ENCODE measurements at places on chromosomes 7 and 10.

DNA sequence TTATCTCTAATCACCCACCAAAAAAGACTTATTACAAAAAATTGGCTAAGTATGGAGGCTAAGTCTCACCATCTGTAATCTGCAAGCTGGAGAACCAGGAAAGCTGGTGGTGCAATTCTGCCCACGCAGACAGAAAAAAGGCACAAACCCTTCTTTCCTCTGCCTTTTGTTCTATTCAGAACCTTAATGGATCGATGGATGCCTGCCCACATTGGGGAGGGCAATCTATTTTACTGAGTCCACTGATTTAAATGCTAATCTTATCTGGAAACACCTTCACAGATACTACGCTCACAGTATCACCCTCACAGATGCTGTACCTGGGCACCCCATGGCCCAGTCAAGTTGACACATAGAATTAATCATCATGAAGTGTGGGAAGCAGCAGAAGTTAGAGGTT, 10.2 kb downstream of the IGFBP3 start:
- DNase-seq, result no peak

- no peak for DNase-seq
These were observed 23.1 kb upstream of the ITGA8 start for GRCh38 chr10:15742836-15743235.

- DNase-seq, result no peak
These were observed 7.5 kb downstream of the MTG1 start for GRCh38 chr10:133401500-133401899.

GRCh38 chr7:70341446-70341845, 743.2 kb downstream of the AUTS2 start:
- no peak for DNase-seq

DNA sequence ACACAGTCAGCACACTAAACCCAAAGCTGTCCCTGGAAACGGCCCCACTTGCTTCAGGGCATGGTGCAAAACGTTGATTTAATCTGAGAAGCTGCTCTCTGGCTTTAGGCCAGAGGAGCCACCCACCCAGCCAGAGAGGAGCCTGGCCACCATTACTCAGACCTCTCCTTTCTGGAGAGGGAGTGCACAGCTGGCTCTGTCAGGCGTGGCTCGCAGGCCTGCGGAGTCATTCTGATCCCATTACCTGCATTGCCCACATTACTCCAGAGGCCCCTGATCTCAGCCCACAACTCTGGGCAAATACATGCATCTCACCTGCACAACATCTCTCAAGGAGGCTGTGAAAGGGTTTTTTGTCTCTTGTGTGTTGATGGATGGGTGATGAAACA, 370.0 kb upstream of the IGFBP3 start:
- no peak for DNase-seq

DNA sequence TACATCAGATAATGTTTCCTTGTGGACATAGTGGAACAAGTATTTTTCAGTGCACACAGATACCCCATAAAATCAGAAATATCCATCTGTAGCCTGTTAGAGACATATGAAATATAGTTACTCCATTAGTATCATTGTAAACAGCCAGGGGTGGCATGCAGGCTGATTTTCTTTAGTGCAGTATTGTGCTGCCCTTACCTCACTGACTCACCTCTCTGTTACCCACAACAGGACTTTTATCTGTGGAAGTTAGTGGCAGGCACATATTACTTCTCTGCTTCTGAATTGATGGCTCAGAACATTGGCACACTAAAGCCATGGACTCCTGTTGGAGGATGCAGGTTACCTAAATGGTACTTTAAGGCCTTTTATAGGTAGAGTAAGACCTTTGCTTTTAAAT, 70.0 kb downstream of the SLC25A40 start:
- no peak for DNase-seq

- no peak for DNase-seq
These were observed 59.8 kb downstream of the MAPK8 start for GRCh38 chr10:48366261-48366660.

DNA sequence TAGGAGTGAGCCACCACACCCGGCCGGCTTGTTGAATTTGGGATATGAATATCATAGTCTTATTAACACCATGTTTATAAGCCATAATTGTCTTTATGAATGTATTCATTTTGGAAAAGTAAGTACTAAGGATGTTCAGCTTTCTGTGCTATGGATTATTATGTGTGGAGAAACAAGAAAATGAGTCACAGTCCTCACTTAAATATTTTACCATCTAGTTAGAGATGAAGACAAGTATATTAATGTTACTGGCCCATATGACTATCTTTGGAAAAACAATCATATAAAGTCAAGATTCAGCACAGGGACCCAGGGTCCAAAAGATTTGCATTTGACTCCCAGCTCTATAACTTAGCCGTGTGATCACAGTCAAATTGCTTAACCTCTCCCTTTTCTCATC, 9.8 kb upstream of the TOMM7 start:
- DNase-seq, result no peak

DNA sequence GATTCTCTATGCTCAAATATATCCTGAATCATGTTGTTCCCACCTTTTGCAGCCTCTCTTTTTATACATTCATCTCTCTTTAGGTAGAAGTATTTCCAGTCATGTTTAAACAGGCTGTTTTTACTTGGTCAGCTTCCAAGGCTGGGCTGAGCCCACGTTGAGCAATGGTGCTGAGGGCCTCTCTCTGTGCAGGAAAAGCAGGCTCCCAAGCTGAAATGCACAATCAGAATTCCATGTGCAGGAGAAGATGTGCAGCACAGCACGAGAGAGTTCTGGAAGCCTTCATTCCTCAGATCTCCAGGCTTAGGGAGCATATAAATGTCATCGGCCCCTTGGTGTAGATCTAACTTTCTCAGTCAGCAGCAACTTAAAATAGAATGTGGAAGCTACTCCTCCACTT, 588.5 kb downstream of the TNS3 start:
- no peak for DNase-seq

GRCh38 chr10:20162123-20162522, 345.9 kb downstream of the PLXDC2 start:
- DNase-seq, result no peak

DNA sequence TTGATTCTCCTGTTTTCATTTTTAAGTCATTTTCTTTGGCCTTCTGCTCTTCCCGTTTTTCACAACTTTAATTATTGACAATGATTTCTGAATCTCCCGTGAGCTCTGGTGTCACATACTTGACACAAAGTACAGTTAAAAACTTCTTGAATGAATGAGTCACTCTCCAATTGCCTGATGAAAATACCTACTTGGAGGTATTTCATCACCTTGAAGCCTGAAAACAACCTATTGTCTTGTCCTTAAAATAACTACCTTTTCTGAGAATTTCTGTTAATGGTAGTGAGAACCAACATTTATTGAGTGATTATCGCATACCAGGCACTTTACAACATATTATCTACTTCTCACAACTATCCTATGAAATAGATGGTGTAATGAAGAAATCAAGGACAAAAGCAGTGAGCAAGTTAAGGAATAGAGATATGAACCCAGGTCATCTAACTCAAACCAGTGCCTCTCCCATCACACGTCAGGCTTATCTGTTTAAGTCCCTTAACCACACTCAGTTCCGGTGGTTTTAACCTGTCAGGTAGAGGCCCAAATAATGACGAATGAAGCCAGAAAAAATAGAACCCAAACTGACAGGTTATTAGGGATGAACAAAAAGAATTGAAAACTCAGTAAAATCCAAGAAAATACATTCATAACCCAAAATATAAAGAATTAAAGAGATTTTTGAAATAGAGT, 11.6 kb downstream of the BET1 start:
- no peak for DNase-seq

- DNase-seq, result no peak
These were observed 58.0 kb downstream of the CALML3 start for GRCh38 chr10:5582736-5583135.

- DNase-seq, result no peak
These were observed 40.4 kb upstream of the ZNF32 start for GRCh38 chr10:43689007-43689491.

DNA sequence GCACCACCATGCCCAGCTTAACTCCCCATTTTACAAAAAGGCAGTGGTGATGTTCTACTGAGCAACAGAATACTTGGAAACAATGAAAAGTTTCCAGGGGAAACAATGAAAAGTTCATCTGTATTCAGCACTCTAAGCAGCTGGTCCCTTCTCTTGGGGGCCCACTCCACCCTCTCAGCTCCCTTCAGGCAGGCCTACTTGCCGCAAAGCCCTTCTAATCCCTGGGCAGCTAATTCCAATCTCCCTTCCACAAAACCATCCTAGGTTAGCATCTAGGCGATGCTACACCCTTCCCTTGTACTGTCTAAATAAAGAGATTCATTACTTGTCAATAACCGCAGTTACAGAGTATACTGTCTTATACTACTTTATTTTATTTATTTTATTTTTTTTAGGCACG, 79.1 kb downstream of the SPDYE5 start:
- no peak for DNase-seq

DNA sequence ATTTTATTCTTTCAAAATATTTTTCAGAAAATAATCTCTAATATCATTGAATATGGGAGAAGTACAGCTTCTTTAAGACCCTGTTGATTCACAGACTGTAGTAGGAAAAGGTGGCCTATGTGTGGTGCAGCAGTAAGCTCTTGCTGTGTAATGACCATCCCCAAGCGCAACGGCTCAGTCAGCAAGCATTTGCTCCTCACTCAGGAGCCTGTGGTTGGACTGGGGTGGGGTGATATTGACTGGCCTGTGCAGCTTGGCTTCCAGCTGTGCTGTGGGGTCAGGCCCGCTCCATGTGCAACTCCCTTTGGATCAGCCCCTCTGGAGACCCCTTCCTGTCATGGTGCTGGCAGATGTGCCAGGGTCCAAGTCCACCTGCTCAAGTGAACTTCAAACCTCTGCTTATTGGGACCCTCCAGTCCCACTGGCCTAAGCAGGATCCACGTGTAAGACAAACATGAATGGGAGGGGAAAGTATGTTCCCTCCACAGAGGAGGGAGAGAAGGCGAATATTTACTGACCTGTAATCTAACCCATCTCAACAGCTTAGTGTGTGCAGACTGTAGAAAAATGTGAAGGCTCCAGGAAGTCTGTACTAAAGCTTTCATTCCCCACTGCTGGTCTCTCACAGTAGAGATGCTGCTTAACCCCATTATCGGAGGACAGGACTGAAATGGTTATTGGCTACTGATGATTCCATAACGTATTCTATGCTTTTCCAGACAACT, 239.7 kb downstream of the WDR37 start:
- no peak for DNase-seq

GRCh38 chr10:48764486-48764885, 79.8 kb downstream of the WDFY4 start:
- DNase-seq, result no peak

- DNase-seq, result peak; percentile 23
These were observed 6.3 kb upstream of the KCNMA1 start for GRCh38 chr10:77643795-77644468.

DNA sequence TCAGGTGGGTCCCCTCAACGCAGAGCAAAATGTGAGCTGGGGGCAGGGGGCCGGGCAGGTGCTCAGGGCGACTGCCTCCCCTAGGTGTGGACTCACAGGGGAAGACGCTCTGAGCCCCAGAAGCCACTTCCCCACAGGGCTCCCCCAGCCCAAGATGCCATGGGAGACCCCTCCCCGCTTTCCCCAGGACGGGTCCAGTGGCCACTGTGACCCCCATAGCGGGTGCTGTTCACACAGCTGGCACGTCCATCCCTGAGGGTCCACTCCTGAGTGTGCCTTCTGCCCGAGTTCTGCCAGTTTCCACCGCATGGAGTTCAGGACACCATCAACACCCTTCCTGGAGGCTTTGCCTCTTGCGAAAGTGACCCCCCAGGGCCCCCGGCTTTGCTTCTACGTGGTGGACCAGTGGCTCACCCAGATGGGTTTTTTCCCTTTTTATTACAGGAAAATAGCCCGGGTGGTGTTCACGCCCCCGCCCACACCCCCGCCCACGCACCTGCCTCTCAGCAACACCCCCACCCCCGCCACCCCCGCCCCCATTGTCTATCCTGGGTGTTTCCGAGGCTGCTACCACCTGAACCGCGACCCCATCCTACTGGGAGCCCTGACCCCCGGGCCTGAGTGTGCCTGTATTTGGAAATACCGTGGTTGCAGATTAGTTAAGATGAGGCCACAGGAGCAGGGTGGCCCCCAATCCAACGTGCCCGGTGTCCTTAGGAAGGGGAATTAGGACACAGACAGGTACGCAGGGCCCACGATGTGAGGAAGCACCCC, 32.0 kb downstream of the ADAP1 start:
- DNase-seq, result peak; percentile 62

- DNase-seq, result no peak
These were observed 117.1 kb downstream of the PPP1R3A start for GRCh38 chr7:113801751-113802150.

GRCh38 chr10:111109501-111110242, 32.8 kb downstream of the ADRA2A start:
- no peak for DNase-seq

GRCh38 chr10:124283215-124283948, 135.3 kb downstream of the OAT start:
- no peak for DNase-seq

- no peak for DNase-seq
These were observed 220.3 kb downstream of the EBF3 start for GRCh38 chr10:129743738-129744133.

DNA sequence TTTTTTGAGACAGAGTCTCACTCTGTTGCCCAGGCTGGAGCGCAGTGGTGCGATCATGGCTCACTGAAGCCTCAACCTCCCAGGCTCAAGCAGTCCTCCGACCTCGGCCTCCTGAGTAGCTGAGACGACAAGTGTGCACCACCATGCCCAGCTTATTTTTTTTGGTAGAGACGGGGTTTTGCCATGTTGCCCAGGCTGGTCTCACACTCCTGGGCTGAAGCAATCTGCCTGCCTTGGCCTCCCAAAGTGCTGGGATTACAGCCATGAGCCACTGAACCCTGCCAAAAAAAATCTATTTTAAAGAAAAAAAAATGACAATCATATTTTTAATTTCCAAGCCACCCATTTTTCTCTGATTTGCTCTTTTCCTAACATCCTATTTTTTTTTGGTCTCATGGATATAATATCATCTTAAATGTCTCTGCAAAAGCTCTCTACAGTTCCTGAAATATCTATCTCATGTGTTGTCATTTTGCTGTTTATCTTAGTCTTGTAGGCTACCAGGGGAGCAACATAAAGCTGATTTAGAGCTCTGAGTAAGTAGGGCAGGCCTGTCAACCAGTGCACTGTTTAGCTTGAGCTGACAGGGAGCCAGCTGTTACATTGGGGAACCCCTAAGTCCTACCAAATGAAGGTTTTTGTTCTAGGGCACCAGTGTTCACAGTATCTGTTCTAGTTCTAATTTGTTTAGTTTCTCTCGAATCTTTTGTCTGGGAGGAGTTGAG, 29.9 kb upstream of the HBP1 start:
- DNase-seq, result no peak

GRCh38 chr10:61286686-61287085, 166.5 kb downstream of the TMEM26 start:
- peak; percentile 43 for DNase-seq

- no peak for DNase-seq
These were observed 363.3 kb downstream of the TNS3 start for GRCh38 chr7:47218378-47219176.

GRCh38 chr7:137873524-137873923, 26.8 kb upstream of the DGKI start:
- no peak for DNase-seq
